Activated naive CD8-positive, alpha-beta T cell treated with anti-CD3 and anti-CD28 coated beads for 36 hours (primary cell): ENCODE measurements at places on chromosomes 13 and 19.

GRCh38 chr13:32309312-32310133 is 5.6 kb downstream of the ZAR1L start:
- no peak for DNase-seq

GRCh38 chr19:31963746-31964145 is 381.7 kb upstream of the ZNF507 start:
- no peak for DNase-seq

DNA sequence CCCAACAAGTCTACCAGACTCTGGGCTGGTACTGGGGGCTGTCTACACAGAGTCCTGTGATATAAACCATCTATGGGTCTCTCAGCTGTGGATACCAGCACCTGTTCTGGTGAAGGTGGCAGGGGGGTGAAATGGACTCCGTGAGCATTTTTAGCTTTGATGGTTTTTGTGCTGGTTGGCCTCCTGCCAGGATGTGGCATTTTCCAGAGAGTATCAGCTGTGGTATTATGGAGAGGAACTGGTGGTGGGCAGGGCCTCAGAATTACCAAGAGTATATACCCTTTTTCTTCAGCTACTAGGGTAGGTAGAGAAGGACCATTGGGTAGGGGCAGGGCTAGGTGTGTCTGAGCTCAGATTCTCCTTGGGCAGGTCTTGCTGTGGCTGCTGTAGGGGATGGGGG is 1920.9 kb upstream of the PCDH20 start:
- DNase-seq: no peak

DNA sequence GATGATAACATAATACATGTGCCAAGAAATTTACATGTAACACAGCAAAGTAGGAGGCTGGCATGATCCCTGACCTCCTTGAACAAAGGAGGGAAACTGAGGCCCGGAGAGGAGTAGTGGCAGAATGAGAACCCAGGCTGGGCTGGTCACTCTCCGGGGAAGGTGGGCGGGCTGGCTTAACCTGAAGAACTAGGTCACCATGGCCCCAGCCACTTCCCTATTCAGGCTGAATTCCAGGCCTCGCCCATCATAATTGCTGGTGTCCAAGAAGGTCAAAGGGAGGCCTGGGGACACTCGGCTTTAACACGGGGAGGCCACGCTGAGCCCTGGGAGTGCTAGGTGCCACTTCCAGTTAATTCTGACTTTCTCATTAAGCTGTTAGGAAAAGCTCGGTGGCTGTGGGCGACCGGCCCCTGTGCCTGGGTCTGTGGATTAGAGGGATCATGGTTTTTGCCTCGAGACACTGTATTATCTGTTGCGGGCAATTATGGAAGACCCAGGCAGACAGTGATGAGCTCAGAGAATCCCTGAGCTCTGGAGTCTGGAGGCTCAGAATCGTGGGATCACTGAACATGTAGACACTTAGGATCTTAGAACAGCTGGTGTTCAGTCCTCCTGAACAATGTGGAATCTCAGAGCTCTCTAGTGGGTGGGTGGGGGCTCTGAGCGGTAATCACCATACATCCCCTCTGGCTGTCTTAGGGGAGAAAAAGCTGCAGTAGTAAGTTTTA is 5.0 kb upstream of the TINCR start:
- no peak for DNase-seq

GRCh38 chr13:46039411-46040182 is 12.9 kb downstream of the ZC3H13 start:
- no peak for DNase-seq

- no peak for DNase-seq
These were observed 9.6 kb downstream of the CEBPA start for GRCh38 chr19:33292595-33293254.

- no peak for DNase-seq
These were observed 527 bp downstream of the PODNL1 start for GRCh38 chr19:13937479-13938300.

DNA sequence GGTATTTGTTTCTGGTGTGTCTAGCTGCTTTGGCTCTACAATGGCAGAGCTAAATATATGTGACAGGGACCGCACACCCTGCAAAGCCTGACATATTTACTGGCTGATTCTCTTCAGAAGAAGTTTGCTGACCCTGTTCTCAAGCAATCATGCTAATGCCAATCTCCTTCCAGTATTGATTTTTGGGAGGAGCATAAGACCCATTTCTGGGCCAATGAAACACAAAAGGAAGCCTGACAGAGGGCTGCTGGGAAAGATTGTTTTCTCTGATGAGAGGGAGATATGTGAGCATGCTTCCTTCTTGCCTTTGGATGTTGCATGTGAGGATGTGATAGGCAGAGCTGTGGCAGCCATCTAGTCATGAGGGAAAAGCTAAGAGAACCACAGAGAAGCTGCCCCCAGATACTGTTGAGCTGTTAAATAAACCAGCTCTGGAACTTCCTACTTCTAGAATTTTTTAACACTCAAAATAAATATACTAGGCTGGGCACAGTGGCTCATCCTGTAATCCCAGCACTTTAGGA is 31.4 kb upstream of the TPTE2 start:
- no peak for DNase-seq

DNA sequence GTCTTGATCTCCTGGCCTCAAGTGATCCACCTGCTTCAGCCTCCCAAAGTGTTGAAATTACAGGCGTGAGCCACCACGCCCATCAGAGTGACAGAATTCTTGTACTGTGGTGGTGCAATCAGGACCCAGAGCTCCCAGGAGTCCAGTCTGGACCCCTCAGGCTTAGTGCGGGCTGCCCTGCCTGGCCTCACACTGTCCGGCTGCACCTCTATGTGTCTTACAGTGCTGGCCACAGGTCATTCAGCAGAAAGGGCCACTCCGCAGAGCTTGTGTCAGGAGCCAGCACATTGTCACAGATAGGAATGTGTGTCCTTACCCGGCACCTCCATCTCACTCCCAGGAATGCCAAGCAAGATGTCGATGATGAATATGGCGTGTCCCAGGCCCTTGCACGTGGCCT is 49.2 kb downstream of the SMARCA4 start:
- no peak for DNase-seq

- DNase-seq: no peak
These were observed 66.8 kb downstream of the SOX1 start for GRCh38 chr13:112133499-112134390.

DNA sequence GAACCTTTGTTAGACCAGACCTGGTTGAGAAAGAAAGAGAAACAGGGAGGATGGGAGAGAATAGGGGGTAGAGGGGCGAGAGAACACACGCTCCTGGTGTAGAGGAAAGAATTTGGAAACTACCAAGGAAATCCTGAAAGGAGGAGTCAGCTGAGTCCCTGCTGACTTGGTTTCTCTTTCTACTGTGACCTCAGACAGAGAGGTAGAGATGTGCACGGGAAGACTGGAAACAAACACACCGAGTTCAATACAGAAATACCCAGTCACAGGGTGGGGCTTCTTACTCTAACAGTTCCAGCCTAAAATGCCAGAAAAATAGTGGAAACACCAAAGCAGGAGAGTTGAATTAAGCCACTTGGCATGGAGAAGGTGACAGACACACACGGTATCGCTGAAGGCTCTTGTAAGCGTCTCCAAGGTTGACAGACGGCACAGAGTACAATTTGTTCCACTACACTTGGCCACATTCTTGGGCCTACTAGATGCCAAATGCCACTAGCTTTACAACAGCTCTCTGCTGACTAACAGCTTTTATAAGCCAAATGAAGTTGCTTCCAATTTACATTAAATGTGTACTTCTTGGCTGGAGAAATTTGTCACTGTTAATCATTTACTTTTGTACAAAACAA is 28.1 kb downstream of the LATS2 start:
- DNase-seq: no peak

DNA sequence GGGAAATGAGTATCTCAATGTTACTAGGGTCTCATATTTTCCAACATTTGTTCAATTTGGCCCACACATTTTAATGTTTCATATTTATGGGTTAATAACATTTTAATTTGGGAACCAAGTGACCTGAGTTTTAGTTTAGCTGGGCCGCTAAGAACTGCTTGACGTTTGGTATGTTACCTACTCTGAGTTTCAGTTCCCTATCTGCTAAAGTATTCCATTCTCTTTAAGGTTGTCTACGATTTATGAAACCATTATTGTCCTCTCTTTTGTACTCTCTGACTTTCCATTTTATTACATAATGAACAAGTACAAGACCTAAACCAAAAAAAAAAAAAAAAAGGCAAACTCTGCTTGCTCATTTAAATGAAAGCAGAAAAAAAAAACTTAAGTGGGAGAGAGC is 89.9 kb downstream of the FGF14 start:
- DNase-seq: no peak

DNA sequence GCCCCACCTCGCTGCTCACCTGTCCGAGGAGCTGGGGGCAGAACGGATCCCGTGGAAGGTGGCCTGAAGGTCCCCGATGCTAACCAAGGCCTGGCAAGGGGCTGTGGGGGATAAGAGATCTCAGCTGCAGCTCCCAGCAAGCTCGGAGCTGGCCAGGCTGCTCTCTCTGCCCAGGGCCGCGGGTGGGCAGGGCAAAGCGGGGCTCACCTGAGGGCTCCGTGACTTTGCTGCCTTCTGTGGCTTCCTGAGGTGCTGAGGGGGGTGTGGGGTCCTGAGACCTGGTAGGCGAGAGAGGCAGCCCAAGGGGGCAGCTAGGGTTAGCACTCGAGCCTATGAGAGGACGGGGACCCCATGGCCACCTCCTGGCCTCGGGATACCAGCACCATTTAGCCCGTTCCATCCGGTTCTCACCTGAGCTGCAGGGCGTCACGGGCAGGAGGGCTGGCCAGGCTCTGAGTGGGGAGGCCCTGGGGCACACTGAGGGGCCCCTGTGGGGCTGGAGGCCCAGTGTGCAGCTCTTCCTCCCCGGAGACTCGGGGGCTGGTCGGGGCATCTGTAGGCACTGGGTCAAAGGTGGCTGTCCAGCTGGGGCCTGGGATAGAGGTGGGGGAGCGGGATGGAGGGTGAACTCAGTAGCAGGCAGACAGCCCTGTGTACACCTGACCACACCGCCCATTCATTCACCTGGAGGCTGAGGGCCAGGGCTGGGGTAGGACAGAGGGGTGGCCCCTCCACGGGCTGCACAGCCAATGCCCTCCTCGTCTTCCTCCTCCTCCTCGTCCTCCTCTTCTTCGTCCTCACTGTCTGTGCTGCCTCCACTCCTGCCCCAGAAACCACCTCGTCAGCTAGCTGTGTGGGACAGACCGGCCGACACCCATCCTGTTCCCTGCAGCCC is 3.1 kb upstream of the TMEM86B start:
- no peak for DNase-seq

GRCh38 chr13:21511849-21512248 is 52.7 kb upstream of the ZDHHC20 start:
- DNase-seq: no peak

- DNase-seq: no peak
These were observed 26.0 kb downstream of the VSTM2B start for GRCh38 chr19:29551774-29552173.

- no peak for DNase-seq
These were observed 70.5 kb upstream of the CSNK1A1L start for GRCh38 chr13:37175996-37176395.

GRCh38 chr13:94419925-94420305 is 59.6 kb downstream of the DCT start:
- no peak for DNase-seq

GRCh38 chr19:49120868-49121267 is 1.5 kb downstream of the PPFIA3 start:
- no peak for DNase-seq

DNA sequence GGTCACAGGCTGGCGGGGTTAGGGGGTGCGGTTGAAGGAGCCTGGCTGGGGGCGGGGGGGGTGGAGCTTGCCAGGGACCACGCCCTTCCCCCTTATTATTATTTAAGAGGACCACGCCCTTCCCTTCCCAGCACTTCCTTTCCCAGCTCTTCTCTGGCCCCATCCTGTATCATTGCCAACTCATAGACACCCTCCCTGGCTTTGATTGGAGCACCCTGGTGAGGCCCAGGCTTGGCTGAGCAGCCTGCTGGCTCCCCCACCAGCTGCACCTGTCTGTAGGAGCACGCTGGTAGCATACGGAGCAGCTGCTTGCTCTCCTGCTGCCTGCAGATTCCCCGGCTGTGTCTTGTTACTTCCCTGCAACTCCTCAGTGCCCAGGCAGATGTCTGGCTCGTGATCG is 62.5 kb upstream of the PDX1 start:
- no peak for DNase-seq

DNA sequence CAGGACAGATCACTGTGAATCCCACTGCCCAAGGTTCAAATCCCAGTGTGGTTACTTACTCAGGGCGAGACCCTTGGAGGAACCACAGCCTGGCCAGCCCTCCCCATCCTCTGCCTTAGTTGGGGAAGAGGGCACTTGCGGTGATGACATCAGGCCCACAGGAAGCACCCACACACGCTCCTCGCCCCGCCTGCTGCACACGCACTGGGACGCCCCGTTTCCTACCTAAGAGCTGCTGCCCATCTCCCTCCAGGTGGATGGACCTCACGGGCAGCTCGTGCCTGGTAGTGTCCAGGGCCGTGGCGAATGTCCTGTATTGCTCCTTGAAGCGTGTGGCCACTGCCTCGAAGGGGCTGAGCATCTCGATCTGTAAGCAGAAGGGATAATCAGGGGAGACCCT is 19.6 kb downstream of the HAUS8 start:
- no peak for DNase-seq

- DNase-seq: no peak
These were observed 5.6 kb upstream of the GPR42 start for GRCh38 chr19:35365303-35365702.

DNA sequence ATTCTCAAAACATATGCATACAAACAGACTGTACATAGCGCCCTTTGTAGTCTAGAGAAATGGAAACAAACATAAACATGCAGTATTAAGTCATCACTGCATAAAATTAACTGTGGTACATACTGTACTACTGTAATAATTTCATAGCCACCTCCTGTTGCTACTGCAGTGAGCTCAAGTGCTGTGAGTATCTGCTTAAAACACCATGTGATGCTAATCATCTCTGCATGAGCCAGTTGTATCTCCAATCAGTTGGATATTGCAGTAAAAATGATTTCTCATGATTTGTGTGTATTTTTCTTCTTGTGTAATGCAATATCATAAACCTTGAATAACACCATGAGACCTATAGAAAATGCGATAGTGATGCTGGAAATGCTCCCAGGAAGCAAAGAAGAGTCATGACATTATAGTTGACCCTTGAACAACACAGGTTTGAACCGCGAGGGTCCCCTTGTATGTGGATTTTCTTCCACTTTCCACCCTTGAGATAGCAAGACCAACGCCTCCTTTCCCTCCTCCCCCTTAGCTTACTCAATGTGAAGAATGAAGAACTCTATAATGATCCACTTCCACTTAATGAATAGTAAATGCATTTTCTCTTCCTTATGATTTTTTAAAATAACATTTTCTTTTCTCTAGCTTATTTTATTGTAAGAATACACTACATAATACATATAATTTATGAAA is 4.1 kb downstream of the TNFSF13B start:
- no peak for DNase-seq

- no peak for DNase-seq
These were observed 22.9 kb upstream of the IGSF23 start for GRCh38 chr19:44590245-44591059.

GRCh38 chr13:63048653-63049052 is 1633.0 kb upstream of the PCDH20 start:
- DNase-seq: no peak

DNA sequence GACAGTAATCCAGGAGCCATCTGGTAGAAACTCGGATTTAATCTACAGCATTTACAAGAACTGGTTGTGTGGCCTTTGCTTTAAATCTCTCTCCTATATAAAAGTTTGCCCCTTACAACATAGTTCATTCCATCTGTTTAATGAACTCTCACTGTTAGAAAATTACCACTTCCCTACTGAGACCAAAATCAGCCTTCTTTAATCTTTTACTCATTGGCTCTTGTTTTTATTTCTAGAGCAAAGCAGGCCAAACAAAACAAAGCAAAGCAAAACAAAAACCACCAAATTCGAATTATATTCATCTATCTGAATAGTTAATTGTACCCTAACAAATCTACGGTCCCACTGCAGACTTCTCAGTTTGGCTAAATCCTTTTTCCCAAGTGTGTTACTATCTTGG is 127.0 kb downstream of the UGGT2 start:
- DNase-seq: no peak
